ENCODE measurements at places on chromosomes 6 and 20. TPM values are rescaled to one million over a fixed set of nuclear protein-coding genes. Genes with fewer than 3 reads are reported as not detected.

The BPIFA1 gene
- not detected for total RNA-seq

The GNRH2 gene
- not detected for total RNA-seq

The NMBR gene
- total RNA-seq: not detected

The EBF4 gene
- 3.5 TPM for total RNA-seq

The EYA4 gene
- total RNA-seq: 13.7 TPM

The PDE10A gene
- total RNA-seq: 32.3 TPM

The SLCO4A1 gene
- total RNA-seq: 10.2 TPM

The SLC17A9 gene
- total RNA-seq: not detected

The ARFGEF3 gene
- total RNA-seq: 0.70 TPM

The CPXM1 gene
- not detected for total RNA-seq

The BMP7 gene
- total RNA-seq: 0.57 TPM

The PLEKHG1 gene
- total RNA-seq: 0.50 TPM

The LTA gene
- total RNA-seq: not detected

The IL17F gene
- not detected for total RNA-seq

The TMC2 gene
- not detected for total RNA-seq

The RPS6KA2 gene
- total RNA-seq: 0.07 TPM

The GRIK2 gene
- 0.32 TPM for total RNA-seq

The RBM24 gene
- total RNA-seq: 13.1 TPM
